ENCODE measurements at places on chromosomes 4 and X.

DNA sequence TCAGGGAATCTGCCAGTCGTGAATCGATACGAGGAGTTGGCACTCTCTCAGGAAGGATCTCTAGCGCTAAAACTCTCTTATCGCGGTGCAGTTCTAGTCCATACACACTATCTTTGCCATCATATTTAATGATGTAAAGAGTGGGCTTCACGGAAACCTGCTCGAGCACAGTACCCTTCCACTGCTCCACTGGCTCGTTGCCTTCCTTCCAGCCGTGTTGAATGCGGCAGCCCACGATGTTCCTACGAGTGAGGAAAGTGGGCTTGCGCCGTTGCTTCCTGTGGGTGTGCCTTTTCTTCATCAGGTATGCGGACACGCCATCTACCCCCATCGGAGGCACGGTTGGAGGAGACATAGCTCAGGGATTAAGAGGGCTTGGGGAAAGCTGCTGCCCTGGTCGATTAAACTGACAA is 661 bp downstream of the SPIN4 start:
- DNase-seq, result peak; percentile 3

DNA sequence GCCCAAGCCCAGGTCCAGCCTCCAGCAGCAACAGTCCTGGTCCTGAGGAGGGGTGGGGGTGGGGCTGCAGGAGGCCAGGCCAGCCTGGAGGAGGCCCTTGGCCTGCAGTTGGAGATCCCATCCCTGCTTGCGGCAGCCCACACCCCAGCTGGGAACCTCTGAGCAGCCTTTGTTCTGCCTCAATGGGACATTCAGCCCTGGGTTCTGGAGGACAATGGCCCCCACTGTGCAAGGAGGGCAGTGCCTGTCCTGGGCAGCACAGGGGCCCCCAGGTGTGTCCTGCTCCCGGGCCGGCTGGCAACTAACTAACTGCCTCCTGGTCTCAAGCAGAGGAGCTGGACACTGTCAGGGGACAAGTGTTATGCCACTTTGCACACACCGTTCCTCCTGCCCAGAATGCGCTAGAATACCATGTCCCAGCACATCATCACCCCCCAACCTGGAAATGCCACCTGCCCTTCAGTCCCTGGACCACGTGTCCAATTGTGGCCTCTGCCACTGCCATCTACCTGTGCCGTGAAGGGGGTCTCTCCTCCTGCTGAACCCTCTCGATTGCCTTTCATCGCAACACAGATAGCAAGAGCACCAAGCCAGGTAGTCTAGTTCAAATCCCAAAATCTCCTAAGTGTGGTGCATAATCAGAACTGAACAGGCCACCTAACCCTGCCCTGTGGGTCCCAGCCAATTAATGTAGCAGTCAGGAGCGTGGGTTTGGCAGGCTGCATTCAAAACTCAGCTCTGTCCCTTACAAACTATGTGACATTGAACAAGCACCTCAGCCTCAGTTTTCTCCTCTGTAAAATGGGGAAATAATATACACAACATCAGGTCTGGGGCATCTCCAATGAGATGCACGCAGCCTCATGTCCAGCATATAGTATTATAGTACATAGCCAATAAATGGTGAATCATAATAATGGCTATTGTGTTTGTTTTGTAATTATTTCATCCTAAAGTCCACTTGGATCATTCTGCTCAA is 8.8 kb downstream of the PPP2R2C start:
- DNase-seq, result no peak

- DNase-seq, result no peak
Observed at GRCh38 chr4:160836431-160836830, 1327.4 kb downstream of the FSTL5 start.

DNA sequence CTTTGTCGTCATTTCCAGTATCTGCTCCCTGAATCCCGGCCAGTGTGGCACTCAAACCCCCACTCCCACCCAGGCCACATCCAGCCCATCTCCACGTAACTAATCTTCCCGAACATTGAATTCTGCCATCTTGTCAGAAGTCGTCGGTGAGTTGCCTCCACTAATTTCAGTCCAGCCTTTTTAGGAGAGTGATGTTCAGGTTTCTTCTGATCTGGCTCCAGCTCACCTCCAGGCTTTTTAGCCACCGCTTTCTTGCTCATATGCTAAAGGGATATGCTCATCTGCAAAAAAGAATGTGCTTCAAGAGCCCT is 1.3 kb downstream of the TMEM165 start:
- DNase-seq, result no peak

DNA sequence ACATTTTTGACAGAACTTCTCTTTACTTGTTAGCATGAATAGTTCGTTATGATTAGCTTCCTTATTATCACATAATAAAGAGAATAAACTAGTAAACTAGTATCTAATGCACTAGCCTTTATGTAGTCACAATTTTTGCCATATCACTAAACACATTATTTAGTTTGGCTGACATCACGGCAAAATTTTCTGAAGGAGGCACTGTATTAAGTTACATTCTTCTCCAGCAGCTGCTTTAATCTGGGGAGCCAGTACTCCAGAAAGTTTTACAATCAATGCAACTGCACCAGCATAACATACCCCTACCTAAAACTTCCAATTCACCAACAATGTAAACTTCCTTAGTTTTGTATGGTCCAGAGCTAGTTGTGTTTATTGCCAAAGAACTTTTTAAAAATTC is 87.8 kb downstream of the FIP1L1 start:
- no peak for DNase-seq

GRCh38 chr4:24809376-24809775 is 14.0 kb downstream of the SOD3 start:
- no peak for DNase-seq

DNA sequence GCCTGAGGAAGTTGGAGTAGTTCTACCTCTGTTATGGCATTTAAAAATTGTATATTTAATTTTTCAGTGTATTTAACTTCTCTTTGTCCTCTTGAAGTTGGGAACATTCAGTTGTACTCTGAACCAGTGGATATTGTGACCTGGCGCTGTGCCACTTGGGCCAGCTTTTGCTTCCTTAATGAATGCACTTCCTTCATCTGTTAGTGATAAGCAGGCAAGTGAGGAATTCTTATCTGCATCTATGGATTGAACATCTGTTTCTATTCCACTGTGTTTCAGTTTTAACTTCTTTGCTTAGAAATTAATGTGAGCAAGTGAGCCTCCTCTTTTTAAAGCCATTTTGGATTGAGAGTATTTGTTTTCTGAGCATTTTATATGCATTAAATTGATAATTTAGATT is 128.3 kb downstream of the UCHL1 start:
- DNase-seq, result no peak

DNA sequence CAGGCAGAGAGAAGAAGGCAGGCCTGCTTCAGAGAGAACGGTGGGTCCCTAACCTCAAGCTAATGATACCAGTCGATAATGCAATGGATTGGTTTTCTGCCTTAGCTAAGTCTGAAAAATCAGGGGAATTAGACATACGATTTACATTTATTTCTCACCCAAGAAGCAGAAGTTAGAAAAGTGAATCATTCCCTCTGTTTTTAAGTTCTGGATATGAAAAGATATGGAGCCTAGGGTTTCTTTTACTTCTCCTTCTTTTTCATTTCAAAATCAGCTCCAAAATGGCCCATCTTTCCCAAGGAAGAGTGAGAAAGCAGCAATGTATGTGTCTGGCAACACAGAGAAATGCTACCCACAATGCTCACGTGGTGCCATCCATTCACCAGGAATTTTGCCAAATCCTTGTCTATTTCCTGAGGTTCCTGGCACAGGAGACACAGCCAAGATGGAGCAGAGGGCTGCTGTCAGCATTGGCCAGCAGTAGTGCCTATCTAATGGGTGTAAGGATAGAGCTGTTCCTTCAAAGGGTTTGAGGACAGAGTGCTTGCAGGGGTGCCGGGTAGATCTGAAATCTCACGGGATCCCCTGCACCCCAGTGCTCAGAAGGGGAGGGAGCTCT is 231.5 kb downstream of the MAML3 start:
- no peak for DNase-seq

DNA sequence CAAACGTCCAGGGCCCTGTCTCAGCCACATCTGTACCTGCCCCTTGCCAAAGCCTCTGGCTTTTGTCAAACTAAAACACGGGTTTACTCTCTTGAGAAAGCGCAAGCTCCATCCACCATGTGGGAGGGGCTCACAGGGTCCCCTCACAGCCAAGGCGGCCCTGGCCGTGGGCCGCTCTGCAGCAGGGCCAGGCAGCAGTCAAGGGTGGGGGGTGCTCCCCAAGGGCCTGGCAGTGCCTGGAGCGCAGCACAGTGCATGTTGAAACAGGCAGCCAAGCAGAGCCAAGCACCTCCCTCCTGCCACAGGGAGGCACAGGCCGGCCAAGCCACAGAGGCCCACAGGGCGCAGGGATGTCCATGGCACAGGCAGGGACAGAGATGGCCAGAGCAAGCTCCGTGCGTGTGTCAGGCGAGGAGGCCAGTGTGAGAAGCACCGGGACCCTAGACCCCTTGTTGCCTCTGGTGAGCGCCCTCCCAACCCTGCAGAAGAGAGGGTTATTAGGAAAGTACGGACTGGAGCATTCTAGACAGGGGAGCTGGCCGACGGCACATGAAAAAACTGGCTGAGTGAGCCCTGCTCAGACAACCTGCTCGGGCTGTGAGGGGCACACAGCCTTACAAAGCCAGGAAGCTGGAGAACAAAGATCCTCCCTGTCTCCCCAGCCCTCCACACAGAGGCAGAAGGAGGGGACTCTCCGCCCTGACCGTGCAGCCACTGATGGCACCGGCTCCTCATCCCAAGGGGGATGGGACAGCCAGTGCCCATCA is 39.0 kb downstream of the FAM53A start:
- no peak for DNase-seq

- peak; percentile 68 for DNase-seq
Observed at GRCh38 chrX:148441387-148441786, 59.0 kb upstream of the AFF2 start.

- DNase-seq, result no peak
Observed at GRCh38 chrX:19392078-19392477, 48.4 kb downstream of the PDHA1 start.

- DNase-seq, result no peak
Observed at GRCh38 chrX:45712067-45712466, 511.4 kb upstream of the DIPK2B start.

- no peak for DNase-seq
Observed at GRCh38 chr4:110208419-110208818, 10.0 kb upstream of the ELOVL6 start.

DNA sequence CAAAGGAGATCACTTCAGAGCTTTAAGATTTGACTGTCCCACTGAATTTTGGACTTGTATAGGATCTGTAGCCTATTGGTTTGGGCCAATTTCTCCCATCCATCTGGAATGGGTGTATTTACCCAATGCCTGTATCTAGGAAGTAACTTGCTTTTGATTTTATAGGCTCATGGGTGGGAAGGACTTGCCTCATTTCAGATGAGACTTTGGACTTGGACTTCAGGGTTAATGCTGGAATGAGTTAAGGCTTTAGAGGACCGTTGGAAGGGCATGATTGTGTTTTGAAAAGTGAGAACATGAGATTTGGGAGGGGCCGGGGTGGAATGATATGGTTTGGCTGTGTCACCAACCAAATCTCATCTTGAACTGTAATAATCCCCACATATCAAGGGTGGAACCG is 73.8 kb downstream of the ZNF518B start:
- no peak for DNase-seq

DNA sequence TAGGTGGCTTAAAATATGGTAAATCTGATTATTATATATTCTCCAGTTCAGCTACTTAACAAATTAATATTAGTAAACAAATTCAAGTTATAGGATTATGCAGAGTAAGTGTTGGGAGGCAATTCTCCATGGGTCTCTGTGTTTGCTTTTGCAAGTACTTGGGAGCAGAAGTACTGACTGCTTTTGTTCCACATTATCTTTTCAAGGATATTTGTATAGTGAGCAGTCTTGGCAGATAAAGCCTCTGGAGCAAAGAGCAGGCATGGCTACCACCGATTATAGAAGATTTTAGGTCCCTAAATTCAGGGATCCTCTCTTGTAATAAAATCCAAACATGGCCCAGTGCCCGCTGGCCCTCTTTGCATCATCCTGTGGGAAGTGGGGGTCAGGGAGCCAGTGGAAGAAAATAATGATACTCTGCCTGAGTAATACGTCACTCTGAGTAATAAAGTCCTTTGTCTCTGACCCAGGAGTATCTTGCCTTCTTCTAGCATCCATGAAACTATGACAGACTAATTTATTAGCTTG is 23.2 kb downstream of the NDNF start:
- DNase-seq, result no peak

- DNase-seq, result no peak
Observed at GRCh38 chr4:5747738-5748375, 36.9 kb downstream of the EVC start.

- DNase-seq, result no peak
Observed at GRCh38 chrX:115367455-115367854, 77.9 kb downstream of the LUZP4 start.

- DNase-seq, result no peak
Observed at GRCh38 chr4:137866671-137867070, 334.4 kb upstream of the PCDH18 start.

DNA sequence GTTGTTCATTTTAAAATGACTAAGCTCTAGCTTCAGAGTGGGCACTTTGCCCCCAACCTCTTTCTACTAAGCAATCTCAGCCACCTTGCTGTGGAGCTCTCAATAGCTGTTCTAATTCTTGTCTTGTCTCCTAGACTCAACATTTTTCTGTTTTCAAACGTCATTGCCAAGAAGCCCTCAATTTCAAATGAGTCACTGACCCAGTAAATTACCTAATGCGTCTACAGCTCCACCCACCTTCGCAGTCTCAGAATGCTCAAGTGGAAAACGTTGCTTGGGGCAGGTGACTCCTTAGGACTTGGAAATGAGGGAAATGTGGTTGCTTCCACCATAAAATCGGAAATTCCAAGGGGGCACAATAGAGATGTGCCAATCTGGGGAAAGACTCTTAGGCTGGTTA is 59.0 kb downstream of the ING2 start:
- no peak for DNase-seq

GRCh38 chrX:50565718-50566117 is 95.1 kb upstream of the DGKK start:
- DNase-seq, result no peak

- DNase-seq, result no peak
Observed at GRCh38 chr4:83369831-83370639, 35.4 kb upstream of the HPSE start.

GRCh38 chr4:186759990-186760389 is 36.3 kb upstream of the FAT1 start:
- DNase-seq, result no peak

DNA sequence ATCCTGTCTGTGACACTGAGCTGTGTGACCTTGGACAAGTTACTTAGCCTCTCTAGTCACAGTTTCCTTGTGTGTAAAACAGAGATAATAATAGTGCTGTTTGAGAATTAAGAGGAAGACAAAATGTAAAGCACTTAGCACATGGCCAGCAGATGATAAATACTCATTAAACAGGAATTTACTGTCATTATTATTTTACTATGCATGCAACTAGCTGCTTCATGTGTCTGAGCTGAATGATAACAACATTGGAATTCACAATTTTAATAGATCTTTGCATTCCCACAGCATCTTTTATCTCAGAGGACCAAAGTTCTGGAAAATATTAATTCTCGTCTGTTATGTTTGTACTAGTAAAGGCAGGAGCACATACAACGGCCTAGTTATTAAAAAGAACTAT is 79.2 kb upstream of the TET2 start:
- DNase-seq, result no peak
